CD4-positive, CD25-positive, alpha-beta regulatory T cell (primary cell): ENCODE measurements at places on chromosomes 11 and 22.

GRCh38 chr11:66548774-66549630 is 2.3 kb downstream of the ACTN3 start:
- DNase-seq = no peak

DNA sequence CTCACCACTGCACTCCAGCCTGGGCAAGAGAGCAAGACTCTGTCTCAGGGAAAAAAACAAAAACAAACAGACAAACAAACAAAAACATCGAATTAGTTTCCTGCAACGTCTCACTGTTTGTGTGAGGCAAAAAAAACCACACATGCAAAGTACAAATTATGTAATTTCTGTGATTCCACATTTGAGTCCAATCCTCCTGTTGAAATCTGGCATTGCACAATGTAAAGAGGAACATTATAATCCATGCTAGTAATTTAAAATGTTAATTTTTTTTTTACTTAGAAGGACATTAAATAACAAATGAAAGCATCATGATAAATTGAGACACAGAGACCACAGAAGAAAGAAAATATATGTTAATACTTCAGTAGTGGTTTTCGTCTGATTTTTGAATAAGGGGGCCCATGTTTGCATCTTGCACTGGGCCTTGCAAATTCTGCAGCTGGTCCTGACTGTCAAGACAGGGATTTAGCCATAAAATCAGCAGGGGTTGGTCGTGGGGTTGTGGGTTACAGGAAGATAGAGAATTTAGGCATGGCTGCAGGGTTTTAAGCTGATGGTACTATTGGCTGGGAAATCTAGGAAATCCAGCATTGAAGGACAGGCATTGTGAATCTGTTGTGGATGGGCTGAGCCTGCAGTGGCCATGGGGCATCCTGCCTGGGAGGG is 102.6 kb upstream of the ALDH3B2 start:
- no peak for DNase-seq

GRCh38 chr11:7892840-7893254 is 38.2 kb downstream of the OR10A6 start:
- peak; percentile 41 for DNase-seq

GRCh38 chr11:59643390-59643789 is 25.4 kb downstream of the PATL1 start:
- DNase-seq = no peak

DNA sequence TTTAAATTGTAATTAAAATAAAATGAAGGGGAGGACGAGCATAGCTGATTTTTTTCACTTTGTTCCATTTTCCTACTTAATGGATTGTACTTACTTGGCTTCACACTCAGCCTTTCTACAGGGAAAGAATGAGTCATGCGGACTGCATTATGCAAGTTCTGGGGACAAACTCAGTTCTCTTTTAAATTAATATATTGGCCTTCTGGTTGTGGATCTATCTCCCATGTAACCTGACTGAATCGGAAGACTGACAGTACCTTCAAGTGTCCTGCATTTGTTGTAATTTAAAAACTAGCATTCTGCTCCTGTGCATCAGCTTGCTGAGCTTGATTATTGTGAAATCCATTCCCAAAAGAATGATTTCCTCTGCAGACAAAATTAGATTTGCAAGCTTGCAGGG is 12.2 kb downstream of the OR8D1 start:
- no peak for DNase-seq

DNA sequence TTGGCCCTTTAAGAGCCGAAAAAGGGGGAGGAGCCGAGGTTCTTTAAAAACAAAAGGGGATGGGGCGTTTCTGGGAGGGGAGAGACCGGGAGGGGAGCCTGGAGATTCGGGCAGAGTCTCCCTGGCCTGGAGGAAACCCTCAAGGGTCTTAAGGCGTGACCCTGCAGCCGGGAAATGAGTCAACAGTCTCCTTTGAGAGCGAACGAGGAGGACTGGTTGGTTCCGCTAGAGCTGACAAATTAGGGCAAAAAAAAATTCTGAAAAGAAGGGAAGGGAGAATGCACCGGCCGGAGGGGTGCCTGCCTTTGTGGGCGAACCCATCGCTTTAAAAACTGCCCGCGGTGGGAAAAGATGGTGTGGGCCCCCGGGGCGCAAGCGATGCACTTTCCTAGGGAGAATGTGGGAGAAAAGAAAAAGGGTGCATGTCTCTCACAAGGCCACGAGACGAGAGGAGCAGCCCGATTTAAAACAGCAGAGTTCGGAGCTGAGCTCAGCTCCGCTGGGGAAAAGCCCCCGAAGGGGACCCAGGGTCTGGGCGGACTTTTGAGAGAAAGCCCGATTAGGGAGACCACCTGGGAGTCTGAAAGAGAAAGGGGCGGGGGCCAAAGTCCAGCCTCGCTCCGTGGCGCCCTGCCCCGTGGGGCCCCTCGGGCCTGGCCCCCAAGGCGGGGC is 874 bp downstream of the ZFTA start:
- peak; percentile 70 for DNase-seq

- no peak for DNase-seq
Observed at GRCh38 chr11:71491940-71492339, 35.1 kb upstream of the KRTAP5-7 start.

GRCh38 chr22:35526333-35526979 is 14.2 kb upstream of the RASD2 start:
- no peak for DNase-seq

GRCh38 chr22:25668437-25668836 is 73.6 kb upstream of the MYO18B start:
- no peak for DNase-seq
